ENCODE measurements at places on chromosomes 4 and X. TPM values are rescaled to one million over a fixed set of nuclear protein-coding genes. Genes with fewer than 3 reads are reported as not detected.

The HMX1 gene
- total RNA-seq = 0.09 TPM

DNA sequence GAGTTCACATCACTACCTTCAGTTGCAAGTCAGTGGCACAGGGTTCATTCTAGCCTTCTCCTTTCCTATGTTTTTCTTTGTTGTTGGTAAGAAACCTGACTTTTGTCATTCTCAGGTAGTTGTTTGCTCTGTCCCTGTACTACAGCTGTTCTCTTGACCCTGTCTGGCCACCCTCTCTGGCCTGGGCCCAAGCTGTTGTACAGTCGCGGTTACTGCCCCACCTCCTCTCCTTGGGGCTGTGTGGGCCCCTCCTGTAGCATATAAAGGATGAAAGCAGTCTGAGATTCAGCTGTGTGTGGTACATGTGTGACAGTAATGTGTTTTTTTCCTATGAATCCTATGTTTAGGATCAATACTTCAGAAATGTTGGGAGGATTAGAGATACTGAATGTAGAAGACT lies 12.5 kb downstream of the MOB1B start:
- DNase-seq = no peak

- no peak for DNase-seq
Observed at GRCh38 chr4:48129307-48130014, 4.6 kb downstream of the TXK start.

GRCh38 chr4:168694667-168695066 lies 197.8 kb downstream of the PALLD start:
- peak; percentile 63 for DNase-seq

DNA sequence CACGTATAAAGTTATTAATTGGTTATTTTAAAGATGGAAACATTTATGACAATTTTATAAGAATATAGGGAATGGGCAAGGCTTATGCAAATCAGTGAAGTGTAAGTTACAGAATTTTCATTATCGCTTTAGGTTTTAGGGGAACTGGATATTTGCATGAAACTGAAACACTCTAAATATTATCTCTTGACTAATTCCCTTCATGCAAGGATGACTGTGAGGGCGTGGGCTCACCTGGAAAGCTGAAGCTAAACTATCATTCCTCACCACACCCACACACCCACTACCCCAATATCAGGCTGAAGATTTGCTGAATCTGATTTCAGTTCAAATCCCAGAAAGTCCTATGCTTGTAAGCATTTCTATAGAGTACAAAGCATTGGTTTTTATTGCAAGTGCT lies 81.7 kb upstream of the ARHGAP24 start:
- no peak for DNase-seq

DNA sequence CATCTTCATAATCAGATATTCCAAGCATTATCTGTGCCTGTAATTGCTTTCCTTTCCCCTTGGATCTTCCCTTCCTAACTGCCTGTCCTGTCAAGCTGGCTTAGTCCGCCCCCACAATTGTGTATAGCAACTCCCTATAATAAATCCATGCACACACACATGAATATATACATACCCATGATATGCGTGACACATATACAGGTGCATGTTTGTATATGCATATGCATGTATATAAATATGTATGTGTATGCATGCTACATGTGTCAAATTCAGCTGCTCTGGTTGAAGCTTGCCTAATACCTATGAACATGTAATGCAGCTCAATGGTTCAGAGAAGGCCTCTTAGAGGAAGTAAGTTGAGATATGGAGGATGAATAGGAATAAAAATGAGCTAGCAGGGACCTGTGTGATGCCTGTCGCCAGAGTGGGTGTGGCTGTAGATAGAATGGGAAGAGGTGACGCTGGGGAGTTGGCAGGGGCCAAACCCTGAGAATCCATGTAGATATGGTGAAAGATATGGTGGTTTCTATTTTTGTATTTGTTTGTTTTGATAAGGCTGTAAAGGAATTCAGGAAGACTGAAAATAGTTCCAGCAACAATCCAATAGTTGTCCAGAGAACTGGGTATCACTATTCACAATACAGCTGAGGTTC lies 595.0 kb upstream of the BOD1L1 start:
- no peak for DNase-seq
